ENCODE measurements at places on chromosomes 7 and 10. TPM values are rescaled to one million over a fixed set of nuclear protein-coding genes. Genes with fewer than 3 reads are reported as not detected.

The LRRC17 gene
- not detected for total RNA-seq

DNA sequence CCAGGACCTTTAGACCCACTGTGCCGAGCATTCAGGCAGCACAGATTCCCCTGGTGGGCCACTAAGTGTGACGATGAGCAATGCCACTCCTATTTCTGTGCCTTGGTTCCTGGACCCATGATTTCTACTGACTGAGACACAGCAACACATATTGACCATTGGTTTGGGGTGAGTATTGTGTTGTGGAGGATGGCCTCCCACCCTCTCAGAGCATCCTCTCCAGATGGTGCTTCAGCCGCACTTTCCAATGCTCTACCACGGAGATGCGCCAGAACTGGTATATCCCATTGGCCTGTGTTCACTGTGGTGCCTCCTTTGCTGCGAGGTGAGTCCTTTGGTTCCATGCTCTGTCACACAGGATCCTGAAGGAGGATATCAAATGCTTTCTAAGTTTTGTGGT, 10.1 kb upstream of the GDF10 start:
- no peaks in the 10 kb centered on the region for H3K36me3 ChIP-seq
- H3K27me3 ChIP-seq: peaks cover 13% of the 10 kb centered on the region
- H3K27ac ChIP-seq: no peak overlapping the region
- no peaks in the 10 kb centered on the region for H3K4me1 ChIP-seq
- H3K4me3 ChIP-seq: no peak overlapping the region

- DNase-seq: no peak
- H3K27ac ChIP-seq: no peak overlapping the region
- H3K36me3 ChIP-seq: no peaks in the 10 kb centered on the region
- H3K4me3 ChIP-seq: no peak overlapping the region
- H3K4me1 ChIP-seq: no peaks in the 10 kb centered on the region
- no peaks in the 10 kb centered on the region for H3K27me3 ChIP-seq
These were observed 148.3 kb downstream of the CALCR start for GRCh38 chr7:93426155-93426696.

GRCh38 chr10:115871855-115872254, 401.2 kb downstream of the GFRA1 start:
- no peaks in the 10 kb centered on the region for H3K36me3 ChIP-seq
- H3K27me3 ChIP-seq: no peaks in the 10 kb centered on the region
- H3K4me1 ChIP-seq: no peaks in the 10 kb centered on the region
- H3K27ac ChIP-seq: no peak overlapping the region
- no peak for DNase-seq

GRCh38 chr7:12370249-12370648, 33.4 kb downstream of the VWDE start:
- no peak overlapping the region for H3K27ac ChIP-seq
- H3K4me3 ChIP-seq: no peak overlapping the region
- no peaks in the 10 kb centered on the region for H3K27me3 ChIP-seq
- H3K4me1 ChIP-seq: no peaks in the 10 kb centered on the region

- peaks cover 63% of the 10 kb centered on the region for H3K27me3 ChIP-seq
- peaks cover 6% of the 10 kb centered on the region for H3K4me1 ChIP-seq
- H3K27ac ChIP-seq: no peak overlapping the region
- DNase-seq: peak; percentile 38
These were observed 1.2 kb upstream of the TFR2 start for GRCh38 chr7:100642534-100642907.
